ENCODE measurements at places on chromosomes 3 and 15. TPM values are rescaled to one million over a fixed set of nuclear protein-coding genes. Genes with fewer than 3 reads are reported as not detected.

DNA sequence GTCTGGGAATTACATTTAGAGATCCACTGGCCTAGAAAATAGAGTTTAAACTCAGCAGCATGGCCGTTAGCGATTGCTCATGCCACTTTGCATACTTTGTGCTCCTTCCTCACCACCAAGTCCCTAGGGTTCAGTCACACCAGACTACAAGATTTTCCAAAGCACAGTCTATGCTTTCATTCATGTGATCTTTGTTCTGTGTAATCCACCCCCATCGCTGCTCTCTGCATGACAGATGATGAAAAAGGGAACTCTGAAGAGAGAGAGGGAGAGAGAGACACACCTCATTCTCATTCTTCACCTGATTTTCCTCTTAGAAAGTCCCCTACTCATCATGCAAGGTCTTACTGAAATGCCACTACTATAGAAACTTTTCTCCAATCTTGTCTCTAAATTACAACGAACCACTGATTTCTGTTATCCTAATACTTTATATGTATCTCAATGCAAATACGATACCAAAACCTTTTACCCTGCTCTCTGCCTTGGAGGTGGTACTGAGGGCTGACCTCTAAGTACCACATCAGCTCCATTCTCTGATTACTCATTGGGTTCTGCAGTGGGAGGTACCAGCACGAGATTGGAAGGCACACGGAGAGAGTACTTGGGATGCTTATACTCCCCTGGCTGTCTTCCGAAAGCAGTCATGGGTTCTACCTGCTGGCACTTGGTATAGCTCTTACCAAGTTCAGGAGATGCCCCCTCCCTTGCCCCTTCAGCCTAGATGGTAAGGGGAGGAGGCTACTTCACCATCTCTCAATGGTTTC, 1.1 kb upstream of the PARP15 start:
- DNase-seq, result no peak

GRCh38 chr3:169454060-169454317, 209.5 kb downstream of the MECOM start:
- DNase-seq, result no peak

DNA sequence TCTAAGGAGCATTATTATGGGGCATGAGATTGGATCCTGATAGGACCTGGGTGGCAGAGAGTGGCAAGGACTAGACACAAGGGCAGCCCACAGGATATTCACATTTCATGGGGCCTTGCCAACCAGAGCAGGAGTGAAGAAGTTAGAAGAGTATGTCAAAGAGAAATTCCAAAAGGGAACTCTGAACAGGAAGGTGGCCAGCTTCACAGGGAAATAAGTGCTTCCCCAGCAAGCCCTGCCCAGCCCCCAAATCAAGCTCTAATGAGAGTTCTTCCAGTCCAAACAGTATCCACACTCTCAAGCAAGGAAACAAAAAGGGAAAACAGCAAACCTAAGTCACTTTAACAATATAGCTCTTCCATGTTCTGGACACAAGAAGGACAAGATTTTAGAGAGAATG, 130.2 kb upstream of the COL8A1 start:
- no peak for DNase-seq

GRCh38 chr15:58264053-58264971, 126.1 kb downstream of the AQP9 start:
- no peak for DNase-seq

DNA sequence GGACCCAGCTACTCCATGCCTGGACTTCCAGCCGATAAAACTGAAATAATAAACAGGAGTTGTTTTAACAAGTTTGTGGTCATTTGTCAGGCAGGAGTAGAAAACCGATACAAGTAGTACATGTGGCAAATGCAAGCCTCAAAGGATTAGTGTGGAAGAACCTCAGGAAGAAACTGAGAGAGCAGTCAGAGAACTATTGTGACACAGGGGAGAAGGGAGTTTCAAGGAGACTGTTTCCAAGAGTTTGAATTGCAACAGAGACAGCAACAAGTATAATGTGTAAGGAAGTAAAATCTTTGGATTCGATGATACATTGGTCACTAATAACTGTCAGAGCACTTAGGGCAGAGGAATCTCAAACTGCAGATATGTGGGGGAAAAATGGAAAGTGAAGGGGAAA, 450.6 kb upstream of the ARHGEF26 start:
- DNase-seq, result no peak

DNA sequence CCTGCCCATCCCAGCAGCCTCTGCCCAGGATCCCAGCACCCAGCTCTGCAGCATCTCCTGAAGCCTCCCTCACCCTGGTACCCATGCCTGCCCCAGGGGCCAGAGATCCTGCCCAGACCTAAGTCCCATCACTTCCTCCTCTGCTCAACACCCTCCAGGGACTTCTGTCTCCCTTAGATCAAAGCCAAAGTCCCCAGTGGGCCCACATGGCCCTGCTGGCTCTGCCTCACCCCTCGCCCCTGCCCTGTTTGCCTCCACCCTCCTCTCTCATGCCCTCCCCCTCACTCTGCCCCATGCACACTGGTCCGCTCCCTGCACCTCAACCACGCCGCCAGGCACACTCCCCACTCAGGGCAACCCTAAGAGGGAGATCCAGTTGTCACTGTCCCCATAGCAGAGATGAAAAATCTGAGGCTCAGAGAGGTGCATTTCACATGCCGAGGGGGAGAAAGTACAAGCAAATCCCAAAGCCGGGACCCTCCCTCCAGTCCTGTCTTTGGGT, 146.5 kb downstream of the NUP210 start:
- DNase-seq, result no peak

DNA sequence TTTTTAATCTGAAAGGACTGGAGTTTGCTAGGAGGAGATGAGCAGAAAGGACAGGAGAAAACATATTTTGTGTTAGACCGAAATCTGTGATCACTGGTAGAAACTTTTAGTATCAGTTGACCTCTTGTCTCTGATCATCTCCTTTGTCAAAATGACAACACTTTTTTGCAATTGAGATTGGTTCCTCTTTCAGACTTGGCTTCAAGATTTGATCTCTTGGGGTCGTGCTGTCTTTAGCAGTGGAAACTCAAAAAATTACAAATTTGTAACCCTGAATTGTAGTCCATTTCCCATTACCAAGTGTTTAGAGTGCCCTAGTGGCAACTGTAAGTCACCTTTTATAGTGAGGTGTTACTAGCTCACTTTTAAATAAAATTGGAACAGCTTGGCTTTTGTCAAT, 107.4 kb downstream of the KLHL25 start:
- no peak for DNase-seq

GRCh38 chr3:107641572-107642307, 119.0 kb downstream of the BBX start:
- no peak for DNase-seq

- DNase-seq, result no peak
These were observed 31.2 kb downstream of the IQGAP1 start for GRCh38 chr15:90419206-90419605.

GRCh38 chr15:60819860-60820259, 340.9 kb upstream of the ICE2 start:
- DNase-seq, result no peak

DNA sequence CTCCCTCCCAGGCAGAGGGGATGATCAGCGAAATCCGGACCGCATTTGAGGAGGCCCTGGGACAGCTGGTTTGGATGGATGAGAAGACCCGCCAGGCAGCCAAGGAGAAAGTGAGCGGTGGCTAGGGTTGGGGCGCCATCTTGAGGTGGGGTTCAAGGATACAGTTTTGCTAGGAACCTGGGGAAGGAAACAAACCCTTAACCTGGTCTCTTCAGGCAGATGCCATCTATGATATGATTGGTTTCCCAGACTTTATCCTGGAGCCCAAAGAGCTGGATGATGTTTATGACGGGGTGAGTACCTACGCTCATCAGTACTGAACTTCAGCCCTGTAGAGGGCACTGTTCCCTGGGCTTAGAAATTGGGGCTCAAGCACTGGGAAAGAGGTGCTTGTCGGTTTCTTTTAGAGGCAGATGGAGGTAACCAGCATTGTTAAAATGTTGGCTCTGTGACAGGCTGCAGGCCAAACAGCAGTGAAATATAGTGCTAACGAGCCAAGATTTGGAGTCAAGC, 9.6 kb upstream of the PSMD2 start:
- DNase-seq, result no peak

- peak; percentile 86 for DNase-seq
These were observed 52.3 kb downstream of the CCDC54 start for GRCh38 chr3:107429320-107430181.

GRCh38 chr3:64739971-64740631, 52.3 kb upstream of the ADAMTS9 start:
- no peak for DNase-seq

DNA sequence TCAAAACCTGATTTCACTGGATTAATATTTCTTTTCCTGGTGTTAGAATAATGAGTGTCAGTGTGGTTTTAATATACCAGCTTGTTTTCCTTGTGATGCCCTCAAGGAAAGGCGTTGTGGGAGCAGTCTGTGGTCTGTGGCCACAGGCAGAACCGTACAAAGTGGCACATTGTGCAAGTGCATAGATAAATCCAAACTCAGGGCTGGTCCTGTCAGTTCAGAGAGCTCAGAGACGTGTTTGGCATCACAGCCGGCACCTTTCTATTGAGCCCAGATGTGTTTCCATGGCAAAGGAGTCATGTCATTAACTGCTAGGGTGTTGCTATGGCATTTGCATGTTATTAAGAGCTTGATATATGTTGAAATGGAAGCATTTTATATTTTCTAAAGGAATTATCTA, 289.9 kb upstream of the RASGRP1 start:
- DNase-seq, result no peak

GRCh38 chr15:63474810-63475316, 29.5 kb upstream of the USP3 start:
- DNase-seq, result no peak

GRCh38 chr3:81734742-81735141, 26.7 kb downstream of the GBE1 start:
- DNase-seq, result no peak

GRCh38 chr15:67091071-67091979, 25.9 kb downstream of the SMAD3 start:
- DNase-seq, result no peak

GRCh38 chr3:18033581-18034108, 291.2 kb upstream of the TBC1D5 start:
- DNase-seq, result no peak

DNA sequence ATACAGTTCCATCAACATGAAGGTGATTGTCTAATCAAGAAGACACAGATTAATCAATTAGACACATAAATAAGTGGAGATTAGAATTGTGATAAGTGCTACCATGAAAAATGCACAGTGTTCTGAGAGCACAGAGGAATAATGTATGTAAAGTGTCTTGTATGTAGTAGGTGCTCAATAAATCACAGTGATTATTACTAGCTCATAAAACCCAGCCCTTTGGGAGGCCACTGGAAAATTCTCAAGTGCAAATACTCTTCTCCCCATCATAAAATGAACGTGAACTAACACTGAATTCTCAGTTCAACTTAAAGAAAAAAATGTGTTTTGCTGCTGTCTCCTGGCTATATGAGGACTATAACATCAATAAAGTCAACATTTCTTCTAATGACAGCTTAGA, 368.2 kb downstream of the FOXP1 start:
- no peak for DNase-seq

DNA sequence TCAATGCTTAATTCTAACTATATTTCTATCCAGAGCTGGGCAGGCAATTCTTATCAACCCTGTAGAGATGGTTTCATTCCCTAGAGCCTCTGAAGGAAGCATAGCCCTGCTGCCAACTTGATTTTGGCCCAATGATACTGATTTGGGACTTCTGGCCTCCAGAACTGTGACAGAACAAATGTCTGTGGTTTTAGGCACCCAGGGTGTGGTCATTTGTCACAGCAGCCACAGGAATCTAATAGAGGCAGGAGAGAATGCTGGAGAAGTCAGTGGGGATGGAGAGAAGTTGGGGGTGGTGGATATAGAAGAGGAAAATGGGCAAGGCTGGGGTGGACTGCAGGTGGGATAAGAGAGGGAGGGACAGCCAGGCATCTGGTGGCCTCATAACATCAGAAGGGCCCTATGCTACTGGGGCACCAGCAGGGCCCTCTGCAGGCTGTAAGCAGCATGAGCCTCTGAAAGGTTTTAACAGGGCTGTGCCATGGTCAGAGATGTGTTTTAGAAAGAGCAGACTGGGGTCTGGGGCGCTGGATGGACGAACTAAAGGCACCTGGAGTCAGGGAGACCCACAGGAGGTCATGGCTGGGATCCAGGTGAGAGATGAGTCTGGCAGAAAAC, 19.8 kb downstream of the MRPS11 start:
- no peak for DNase-seq

DNA sequence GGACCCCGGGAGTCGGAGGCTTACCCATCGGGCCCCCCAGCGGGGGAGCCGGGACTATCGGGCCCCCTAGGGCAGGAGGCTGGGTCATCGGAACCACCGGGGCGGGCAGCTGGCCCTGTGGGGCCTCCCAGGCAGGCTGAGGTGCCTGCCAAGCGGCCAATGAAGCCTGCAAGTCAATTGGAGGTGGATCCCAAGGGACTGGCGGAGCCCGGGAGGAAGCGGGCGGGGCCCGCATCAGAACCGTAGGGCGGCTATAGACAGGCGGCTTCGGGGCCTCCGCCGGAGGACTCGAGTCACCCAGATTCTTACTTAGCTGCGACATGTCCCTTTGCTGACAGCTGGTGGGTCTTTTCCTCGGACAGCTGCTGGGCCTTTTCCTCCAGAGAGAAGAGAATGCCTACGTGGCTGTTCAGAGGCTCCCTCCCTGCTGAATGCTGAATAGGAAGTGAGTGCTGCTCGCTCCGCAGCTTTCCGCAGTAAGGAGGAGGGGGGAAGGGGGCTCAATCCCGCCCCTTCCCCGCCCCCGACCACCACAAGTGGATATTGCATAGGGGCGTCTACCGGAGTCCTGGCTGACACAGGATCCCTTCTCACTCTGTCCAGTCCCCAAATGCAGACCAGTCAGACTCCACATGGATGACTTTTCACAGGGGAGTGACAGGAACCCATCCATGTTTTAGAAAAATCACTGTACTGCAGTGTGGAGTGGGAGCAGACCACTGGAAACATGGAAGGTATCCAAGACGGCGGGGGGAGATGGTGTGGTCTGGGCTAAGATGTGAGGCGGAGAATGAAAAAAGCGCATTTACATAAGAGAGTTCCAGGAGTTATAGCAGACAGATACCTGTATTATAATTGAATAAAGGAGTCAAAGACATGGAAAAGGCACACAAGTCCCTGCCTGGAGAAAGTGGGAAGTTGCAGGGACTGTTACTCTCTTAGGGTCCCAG, at the start of gene MAGEL2:
MAGEL2 (minus strand) TSS at position 447 of the 950 bp plus-strand sequence; CDS start at position 322, 125 bp downstream.
- no peak for DNase-seq

GRCh38 chr15:39942101-39942752, 8.3 kb downstream of the EIF2AK4 start:
- DNase-seq, result no peak

The WDR93 gene
- not detected for total RNA-seq

The CNTN4 gene
- 37.5 TPM for total RNA-seq

The PLA2G4F gene
- not detected for total RNA-seq

The TRMT10C gene
- total RNA-seq, result 5.9 TPM

The PTH1R gene
- 10.3 TPM for total RNA-seq

The NLGN1 gene
- total RNA-seq, result 5.2 TPM

The PP2D1 gene
- not detected for total RNA-seq

The EXD1 gene
- total RNA-seq, result not detected

The VIPR1 gene
- 3.5 TPM for total RNA-seq

The DMXL2 gene
- total RNA-seq, result 8.6 TPM
